Gastroesophageal sphincter (tissue), 4 donors: ENCODE measurements at places on chromosomes 5 and 9.

DNA sequence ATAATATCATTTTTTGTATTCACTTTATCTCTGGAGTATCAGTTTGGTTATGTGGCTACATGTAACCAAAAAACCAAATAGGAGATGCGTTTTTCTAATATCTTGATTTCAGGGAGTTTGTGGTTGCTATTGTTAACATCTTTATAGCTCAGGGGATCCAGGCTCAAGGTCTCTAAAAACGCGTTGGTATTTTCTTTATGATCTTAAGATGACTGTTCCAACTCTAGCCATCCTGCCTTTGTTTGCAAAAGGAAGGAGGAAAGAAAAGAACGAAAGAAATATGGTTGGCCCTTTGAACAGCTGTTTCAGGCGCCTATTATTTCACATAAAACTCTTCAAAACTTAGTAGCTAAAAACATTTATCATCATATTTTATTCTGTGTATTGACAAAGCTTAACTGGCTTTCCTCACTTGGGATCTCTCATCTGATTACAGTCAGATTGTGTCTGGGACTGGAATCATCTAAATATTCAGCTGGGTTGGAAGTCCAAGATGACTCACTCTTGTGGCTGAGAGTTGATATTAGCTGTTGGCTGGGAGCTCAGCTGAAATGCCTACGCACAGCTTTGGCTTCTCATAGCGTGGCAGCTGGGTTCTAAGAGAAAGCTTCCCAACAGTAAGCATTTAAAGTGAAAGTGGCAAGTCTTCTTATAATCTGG lies 60.1 kb downstream of the FAM174A start:
- ATAC-seq, result peak; percentile 72

DNA sequence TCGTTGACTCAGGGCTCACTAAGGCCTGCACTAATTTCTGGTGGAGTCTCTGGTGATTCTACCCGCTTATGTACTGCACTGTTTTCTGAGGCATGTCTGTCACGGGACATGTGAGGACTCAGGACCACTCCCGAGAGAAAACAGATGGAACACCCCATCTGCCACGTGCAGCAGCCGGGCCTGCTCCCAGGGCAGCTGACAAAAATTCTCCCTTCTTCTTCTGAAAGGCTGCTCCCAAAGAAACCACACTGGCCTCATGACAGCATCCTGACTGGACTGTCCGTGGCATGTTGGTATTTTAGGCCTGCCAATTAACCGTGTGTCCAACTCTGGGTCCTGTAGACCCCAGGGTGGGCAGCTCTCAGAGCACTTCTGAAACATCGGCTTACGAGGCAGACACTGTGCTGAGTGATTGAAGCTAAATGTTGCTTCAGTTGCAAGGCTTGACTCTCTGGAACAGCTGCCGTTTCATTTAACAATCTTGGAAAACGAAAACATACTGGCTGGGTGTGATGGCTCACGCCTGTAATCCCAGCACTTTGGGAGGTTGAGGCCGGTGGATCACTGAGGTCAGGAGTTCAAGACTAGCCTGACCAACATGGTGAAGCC lies 39.0 kb downstream of the FAM240B start:
- no peak for ATAC-seq

- ATAC-seq, result no peak
Measured at GRCh38 chr5:119353213-119353612, 2.6 kb upstream of the TNFAIP8 start.

- ATAC-seq, result no peak
Measured at GRCh38 chr5:71740015-71740753, 21.1 kb downstream of the CARTPT start.

DNA sequence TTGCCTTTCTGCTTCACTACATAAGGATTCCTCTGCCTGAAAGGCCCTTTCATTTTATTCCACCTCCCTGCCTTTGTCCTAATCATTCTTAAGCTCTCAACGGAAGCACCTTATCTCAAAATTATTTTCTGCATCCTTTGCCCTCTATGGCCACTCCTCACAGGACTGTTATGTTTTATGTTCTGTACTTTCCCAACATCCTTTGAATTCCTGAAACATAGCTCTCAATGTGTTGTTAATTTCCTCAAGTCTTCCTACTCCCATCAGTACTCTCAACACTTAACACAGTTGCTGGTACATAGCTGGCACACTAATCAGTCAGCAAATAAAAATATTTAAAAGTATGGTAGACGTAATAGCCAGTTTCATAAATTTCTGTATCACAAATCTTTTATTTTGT lies 193.0 kb downstream of the RFX3 start:
- ATAC-seq, result no peak

GRCh38 chr9:112489039-112489546 lies 2.5 kb downstream of the KIAA1958 start:
- no peak for ATAC-seq

DNA sequence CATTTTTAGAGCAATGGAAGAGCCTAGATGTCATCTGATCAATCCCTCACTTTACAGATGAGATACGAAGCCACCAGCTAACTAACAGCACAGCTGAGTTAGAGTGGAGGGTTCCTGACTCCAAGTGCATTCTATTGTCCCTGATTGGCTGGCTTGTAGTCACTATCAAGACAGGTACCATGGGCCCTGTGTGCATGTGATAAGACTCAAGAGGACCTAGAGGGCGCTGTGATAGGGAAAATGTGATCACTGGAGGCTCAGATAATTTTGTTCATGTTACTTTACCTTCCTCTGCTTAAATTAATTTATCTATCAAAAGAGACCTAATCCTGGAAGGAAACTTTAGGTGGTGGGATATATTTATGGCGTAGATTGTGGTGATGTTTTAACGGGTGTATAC lies 19.5 kb upstream of the SNAPC3 start:
- ATAC-seq, result no peak

GRCh38 chr5:32110111-32110696 lies 63.9 kb downstream of the GOLPH3 start:
- ATAC-seq, result no peak

DNA sequence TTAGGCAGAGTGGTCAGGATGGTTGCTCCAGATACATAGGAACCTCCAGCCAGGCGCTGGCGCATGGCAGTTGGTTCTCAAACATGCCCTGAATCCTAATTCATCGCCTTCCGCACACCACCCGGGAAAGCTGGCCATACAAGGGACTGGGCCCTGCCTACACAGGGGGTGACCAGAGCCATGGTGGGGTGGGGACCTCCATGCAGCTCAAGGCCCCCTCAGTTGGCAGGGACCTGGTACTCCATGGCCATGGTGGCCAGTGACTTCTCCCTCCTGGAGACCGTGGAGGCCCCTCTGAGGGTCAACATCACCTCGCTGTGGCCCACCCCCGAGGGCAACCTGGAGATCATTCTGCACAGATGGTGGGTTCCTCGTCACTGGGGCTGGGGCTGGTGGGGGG lies 26.8 kb downstream of the PAEP start:
- ATAC-seq, result no peak

GRCh38 chr9:124839612-124840299 lies 13.5 kb upstream of the WDR38 start:
- peak; percentile 23 for ATAC-seq

DNA sequence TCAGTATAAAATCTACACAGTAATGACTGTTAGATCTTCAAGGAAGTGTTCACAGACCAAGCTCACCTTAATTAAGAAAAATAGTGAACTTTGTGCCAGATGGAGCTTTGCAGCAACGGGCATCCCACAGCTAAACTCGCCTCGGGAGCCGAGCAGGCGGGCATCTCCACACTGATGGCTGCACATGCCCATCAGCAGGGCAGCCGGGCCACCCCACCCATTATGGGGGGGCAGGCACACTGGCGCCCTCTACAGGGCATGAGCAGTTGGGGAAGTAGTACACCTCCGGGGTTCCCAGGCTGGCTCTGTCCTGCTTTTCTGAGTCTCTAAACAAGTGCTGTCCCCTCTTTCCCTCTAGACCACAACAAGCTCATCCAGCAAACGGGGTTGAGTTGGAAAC lies 21.6 kb downstream of the ANKS6 start:
- no peak for ATAC-seq

- ATAC-seq, result peak; percentile 17
Measured at GRCh38 chr9:135701067-135701958, 672 bp upstream of the KCNT1 start.

DNA sequence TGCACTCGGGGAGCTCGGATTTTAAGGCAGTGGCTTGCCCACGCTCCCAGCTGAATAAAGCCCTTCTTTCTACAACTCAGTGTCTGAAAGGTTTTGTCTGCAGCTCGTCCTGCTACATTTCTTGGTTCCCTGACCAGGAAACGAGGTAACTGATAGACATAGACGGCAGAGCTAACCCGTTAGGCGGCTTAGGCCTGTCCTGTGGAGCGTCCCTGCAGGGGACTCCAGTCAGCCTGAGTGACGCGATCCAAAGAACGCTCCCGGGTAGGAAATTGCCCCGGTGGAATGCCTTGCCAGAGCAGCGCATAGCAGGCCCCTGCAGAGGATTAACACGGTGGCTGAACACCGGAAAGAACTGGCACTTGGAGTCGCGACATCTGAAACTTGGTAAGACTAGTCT lies 1.8 kb upstream of the SELENOP start:
- ATAC-seq, result no peak

- no peak for ATAC-seq
Measured at GRCh38 chr5:116488356-116489041, 86.1 kb downstream of the SEMA6A start.

GRCh38 chr5:76556511-76557221 lies 66.5 kb downstream of the F2RL2 start:
- no peak for ATAC-seq

GRCh38 chr5:169139480-169140050 lies 161.4 kb downstream of the SLIT3 start:
- peak; percentile 37 for ATAC-seq

DNA sequence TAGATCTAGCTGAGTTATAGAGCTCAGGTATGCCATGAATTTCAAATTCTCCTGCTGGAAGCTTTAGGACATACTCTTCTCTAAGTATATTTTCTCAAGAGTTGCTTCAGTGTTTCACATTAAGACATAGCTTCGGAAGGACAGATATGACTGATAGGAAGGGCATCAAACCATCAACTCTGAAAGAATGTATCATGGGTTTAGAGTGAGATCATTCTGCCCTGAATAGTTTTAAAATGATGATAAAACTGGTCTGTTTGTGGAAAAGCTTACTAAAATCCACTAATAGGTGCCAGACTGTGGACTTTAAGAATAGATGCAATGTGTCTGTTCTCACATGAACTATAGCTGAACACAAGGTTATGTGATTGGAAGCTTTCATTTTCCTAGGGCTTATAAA lies 8.4 kb downstream of the SPEF2 start:
- ATAC-seq, result no peak

- no peak for ATAC-seq
Measured at GRCh38 chr9:114836769-114837168, 30.9 kb upstream of the TNFSF15 start.

DNA sequence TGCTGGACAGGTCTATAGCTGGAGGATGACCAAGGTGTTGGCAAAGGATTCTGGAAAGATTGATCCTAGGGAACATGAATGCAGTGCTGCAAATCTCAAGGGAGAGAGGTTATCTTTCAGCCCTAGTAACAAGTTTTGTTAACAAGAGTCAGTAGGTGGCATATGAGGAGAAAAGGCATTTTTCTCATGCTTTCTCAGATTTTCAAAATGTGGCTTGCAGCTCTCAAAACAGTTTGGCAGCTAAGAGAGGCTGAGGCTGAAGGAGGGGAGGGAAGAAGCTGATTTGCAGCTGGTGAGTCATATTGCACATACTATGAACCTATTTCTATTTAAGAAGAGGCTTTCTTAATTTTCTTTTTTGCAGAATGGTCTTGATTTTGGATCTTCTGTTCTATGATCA lies 64.3 kb upstream of the PCA3 start:
- ATAC-seq, result no peak

- ATAC-seq, result no peak
Measured at GRCh38 chr5:158121678-158122077, 262.7 kb upstream of the CLINT1 start.

- no peak for ATAC-seq
Measured at GRCh38 chr9:126524353-126525077, 89.2 kb upstream of the LMX1B start.

GRCh38 chr9:94150890-94151650 lies 66.8 kb downstream of the PTPDC1 start:
- no peak for ATAC-seq

DNA sequence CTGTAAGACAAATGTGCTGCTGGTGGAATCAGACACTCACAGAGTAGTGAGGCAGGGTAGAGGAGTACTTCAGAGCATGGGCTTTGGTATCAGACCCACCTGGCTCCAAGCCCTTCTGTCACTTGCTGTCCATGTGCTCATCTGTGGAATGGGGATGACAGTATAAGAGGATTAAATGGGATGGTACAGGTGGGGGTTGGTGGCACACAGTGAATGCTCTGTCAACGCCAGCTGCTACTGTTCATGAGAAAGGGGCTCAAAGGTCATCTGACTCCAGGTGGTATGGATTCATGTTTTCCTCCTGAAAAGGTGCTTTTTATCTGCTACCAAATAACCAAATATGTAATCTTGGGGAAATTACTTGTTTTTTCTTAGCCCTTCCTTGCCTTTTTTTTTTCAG lies 23.0 kb upstream of the PPARGC1B start:
- no peak for ATAC-seq

DNA sequence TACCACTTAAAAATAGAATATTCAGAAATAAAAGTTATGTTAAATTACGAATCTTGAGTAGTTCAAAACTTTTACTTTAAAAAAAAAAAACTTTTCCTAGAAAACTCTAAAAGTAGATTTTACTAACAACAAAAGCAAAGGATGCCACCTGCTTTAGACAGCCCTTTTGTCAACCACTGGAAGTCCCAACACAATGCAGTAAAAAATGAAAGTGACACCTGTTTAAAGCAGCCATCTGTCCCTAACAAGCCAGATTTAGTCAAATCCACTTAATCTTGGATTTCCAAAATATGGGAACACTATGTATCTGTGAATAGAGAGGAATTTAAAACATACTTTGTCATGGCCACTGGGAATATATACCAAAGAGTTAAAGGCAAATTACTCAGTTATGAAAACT lies 3.8 kb downstream of the RFX3 start:
- ATAC-seq, result no peak

DNA sequence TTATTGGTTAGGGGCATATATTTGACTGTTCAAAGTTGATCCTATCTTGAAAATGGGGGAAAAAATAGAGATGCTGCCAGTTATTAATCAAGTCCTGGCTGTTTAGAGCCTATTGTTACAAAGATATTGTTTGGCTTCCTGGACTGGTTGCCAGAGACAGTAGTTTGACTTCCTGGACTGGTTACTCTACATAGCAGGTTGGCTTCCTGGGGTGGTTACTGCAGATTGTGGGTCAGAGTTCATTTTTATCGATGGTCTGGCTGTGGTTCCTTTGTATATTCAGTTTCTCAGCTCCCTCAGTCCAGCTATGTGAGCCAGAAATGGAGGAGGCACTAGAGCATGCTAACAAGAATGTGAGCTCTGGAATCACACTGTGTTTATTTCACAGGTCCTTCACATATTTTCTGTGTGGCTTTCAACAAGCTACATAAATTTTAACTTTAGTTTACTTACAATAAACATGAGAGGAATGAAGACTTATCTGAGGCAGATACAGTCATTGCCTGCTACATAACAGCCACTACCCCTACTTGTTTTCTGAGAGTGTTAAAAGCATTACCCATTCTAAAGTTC lies 137.6 kb downstream of the TRPM3 start:
- ATAC-seq, result no peak

DNA sequence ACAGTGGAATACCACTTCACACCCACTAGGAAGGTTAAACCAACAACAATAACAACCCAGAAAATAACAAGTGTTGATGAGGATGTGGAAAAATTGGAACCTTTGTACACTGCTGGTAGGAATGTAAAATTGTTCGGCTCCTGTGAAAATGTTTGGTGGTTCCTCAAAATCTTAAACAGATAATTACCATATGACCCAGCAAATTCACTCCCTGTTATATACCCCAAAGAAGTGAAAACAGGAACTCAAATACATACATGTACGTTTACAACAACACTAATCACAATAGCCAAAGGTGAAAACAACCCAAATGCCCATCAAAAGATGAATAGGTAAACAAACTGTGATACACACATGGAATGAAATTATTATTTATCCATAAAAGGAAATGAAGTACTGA lies 178.5 kb upstream of the PHYKPL start:
- no peak for ATAC-seq
